ENCODE measurements at places on chromosomes 16 and 17.

GRCh38 chr17:38326996-38327792 lies 16.6 kb downstream of the GPR179 start:
- DNase-seq = no peak

- no peak for DNase-seq
These were observed 673.6 kb upstream of the CDH8 start for GRCh38 chr16:62709794-62710193.

DNA sequence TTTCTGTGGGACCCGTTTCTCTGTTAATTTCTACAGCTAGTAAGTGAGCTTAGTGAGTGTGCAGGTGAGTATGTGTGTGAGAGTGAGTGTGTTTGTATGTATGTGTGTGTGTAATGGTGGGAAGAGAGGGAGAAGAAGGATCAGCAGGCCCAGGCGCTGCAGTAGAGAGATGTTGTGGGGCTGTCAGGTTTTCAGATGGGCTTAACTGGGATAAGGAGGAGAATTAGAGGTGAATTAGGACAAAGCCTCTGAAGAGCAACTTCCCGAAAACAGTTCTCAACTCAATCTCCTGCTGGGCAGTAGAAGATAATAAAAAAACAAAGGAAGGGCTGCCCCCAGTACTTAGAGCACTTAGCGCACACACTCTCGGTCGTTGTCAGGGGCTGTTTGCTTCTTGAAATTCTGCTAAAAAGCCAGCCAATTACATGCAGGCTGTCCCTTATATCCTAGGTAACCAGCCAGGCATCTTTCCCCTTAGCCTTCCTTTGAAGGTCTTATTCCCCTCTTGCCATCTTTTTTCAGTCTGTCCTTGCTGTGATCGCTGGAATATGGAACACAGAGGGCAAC lies 63.4 kb downstream of the CLEC16A start:
- no peak for DNase-seq

GRCh38 chr17:55340176-55340575 lies 75.4 kb downstream of the HLF start:
- DNase-seq = no peak

DNA sequence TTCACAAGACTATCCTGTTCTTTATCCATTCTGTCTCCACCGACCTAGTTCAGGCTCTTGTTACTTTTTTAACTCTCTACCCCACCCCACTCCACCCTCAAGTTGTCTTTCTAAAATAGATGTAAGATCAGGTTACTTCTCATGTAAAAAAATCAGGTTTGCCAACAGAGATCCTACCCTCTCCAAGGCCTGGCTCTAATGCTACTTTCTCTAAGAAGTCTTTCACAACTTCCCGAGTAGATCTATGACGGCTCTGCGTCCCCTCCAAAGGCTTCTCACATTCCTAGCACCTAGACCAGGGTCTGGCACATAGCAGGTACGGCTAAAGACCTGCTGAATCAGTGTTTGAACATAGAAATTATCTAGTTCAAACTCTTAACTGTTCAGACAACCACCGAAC lies 14.1 kb upstream of the ITGAE start:
- DNase-seq = no peak

DNA sequence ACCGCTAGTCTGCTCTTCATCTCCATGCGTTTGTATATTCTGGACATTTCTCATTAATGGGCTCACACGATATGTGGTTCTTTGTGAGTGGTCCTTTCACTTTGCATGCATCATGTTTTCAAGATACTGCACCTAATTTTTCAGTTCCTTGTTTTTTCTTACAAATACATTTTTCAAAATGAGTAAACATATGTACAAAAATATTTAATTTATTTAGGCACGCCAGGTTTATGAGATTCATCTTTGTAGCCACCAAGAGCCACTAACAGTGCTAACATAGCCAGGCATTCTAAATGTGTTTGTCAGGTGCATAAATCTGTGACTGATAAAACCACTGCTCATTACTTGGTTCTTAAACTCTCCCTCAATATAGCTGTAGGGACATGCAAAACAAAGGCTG lies 375.3 kb downstream of the WWOX start:
- DNase-seq = no peak

DNA sequence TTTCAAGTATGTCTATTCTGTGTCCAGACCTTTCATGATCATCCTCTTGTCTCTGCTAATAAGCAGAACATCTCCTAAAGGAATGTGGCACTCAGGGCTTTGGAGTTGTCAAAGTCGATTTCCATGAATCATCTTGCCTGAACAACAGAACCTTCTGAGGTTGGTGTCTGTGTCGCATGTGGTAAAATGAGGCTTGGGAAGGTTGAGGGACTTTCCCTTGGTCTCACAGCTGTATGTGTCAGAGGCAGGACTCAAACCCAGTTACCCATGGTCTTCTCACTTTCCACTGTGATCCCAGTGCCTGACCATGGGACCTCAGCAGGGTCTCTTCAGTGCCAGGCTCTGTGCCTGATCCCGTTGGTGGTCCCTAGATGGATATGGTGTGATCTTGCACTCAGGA lies 4.2 kb upstream of the GPRC5B start:
- DNase-seq = no peak

All from activated CD8-positive, alpha-beta memory T cell treated with anti-CD3 and anti-CD28 coated beads for 1 hour (primary cell).